ENCODE measurements at places on chromosomes 5 and 9. TPM values are rescaled to one million over a fixed set of nuclear protein-coding genes. Genes with fewer than 3 reads are reported as not detected.

GRCh38 chr5:150395688-150395975, 17.1 kb downstream of the CD74 start:
- H3K27ac ChIP-seq, result no peak overlapping the region
- no peak for DNase-seq
- peaks cover 3% of the 10 kb centered on the region for H3K36me3 ChIP-seq
- H3K4me1 ChIP-seq, result no peaks in the 10 kb centered on the region
- no peak overlapping the region for H3K4me3 ChIP-seq

DNA sequence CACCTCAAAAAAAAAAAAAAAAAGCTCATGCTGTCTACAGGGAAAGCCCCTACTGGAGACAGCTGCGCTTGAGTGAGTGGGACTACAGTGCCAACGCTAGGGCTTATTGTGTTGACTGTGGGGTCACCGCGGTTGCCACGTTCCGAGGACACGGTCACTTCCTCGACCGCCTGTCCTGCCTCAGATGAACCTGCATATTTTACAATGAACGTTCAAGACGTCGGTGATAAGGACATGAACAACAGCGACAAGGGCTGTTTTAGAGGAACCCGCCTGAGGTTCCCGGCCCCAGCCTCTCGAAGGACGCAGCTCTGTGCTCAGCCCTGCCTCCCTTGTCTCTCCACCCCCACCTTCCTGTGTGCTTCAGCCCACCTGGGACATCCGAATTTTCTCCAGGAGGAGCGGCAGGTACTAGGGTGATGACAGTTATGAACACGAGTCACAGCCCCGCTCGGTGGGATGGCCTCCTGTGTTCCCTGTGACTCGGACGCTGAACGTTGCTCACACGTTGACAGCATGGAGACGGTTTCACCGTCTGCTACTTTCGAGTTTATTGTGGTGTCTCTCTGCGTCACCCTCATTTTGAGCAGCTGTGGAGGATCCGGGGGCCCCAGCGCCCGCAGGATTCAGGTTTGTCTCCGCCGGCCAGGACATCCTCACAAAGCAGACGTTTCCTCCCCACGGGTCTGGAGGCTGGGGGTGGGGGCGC, 11.3 kb upstream of the DIPK1B start:
- no peak overlapping the region for H3K4me3 ChIP-seq
- H3K4me1 ChIP-seq, result peaks cover 20% of the 10 kb centered on the region
- H3K36me3 ChIP-seq, result no peaks in the 10 kb centered on the region
- DNase-seq, result no peak
- no peaks in the 10 kb centered on the region for H3K27me3 ChIP-seq
- H3K27ac ChIP-seq, result no peak overlapping the region

DNA sequence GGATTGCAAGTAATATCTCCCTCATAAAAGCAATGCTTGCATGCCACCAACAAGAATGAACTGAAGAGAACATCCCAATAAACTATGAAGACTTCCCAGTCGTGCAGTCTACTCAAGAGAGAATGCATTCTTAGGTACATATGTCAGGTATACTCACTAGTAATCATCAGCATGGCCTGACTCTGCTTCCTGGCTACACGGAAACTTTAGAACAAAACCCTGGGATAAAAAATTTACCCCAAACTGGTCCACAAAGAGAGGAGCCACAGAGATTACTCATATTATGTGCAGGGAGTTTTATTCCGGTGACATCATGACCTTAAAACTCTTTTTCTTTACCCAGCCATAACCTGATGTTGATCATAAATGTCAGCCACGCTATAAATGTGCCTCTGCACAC, 57.5 kb upstream of the PAPPA start:
- H3K4me1 ChIP-seq, result no peaks in the 10 kb centered on the region
- H3K27me3 ChIP-seq, result no peaks in the 10 kb centered on the region
- H3K36me3 ChIP-seq, result no peaks in the 10 kb centered on the region
- DNase-seq, result no peak
- no peak overlapping the region for H3K4me3 ChIP-seq

- no peak overlapping the region for H3K27ac ChIP-seq
- H3K4me1 ChIP-seq, result no peaks in the 10 kb centered on the region
- no peaks in the 10 kb centered on the region for H3K27me3 ChIP-seq
- H3K36me3 ChIP-seq, result no peaks in the 10 kb centered on the region
- DNase-seq, result no peak
Measured at GRCh38 chr9:89642789-89643188, 38.0 kb downstream of the GADD45G start.

- no peak for DNase-seq
- no peaks in the 10 kb centered on the region for H3K36me3 ChIP-seq
- H3K27ac ChIP-seq, result no peak overlapping the region
- no peaks in the 10 kb centered on the region for H3K27me3 ChIP-seq
- H3K4me1 ChIP-seq, result no peaks in the 10 kb centered on the region
Measured at GRCh38 chr9:24118190-24118589, 292.1 kb upstream of the ELAVL2 start.

GRCh38 chr9:90870621-90871326, 69.2 kb downstream of the SYK start:
- H3K27ac ChIP-seq, result no peak overlapping the region
- H3K27me3 ChIP-seq, result no peaks in the 10 kb centered on the region
- no peak overlapping the region for H3K4me3 ChIP-seq
- H3K36me3 ChIP-seq, result no peaks in the 10 kb centered on the region

DNA sequence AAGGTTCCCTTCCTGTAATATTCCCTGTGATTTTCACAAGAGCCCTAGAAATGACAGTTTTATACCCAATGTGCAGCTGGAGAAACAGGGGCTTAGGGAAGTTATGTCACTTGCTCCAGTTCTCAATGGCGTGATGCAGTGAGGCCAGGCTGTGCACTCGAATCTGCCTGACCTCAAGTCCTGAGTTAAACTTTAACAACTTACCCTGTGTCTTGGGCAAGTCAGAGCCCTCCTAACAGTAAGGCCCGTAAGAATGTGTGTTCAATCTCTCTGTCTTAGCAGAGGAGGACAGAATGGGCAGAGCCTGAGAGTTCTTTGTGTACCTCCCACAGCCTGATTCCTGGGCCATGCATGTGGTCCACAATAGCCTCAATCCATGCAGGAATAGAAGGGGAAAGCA, 181.1 kb downstream of the TRIM32 start:
- no peak overlapping the region for H3K27ac ChIP-seq
- no peaks in the 10 kb centered on the region for H3K27me3 ChIP-seq
- H3K4me3 ChIP-seq, result no peak overlapping the region
- H3K4me1 ChIP-seq, result no peaks in the 10 kb centered on the region
- H3K36me3 ChIP-seq, result no peaks in the 10 kb centered on the region
- no peak for DNase-seq

GRCh38 chr9:112384690-112385089, 4.8 kb downstream of the HSDL2 start:
- no peaks in the 10 kb centered on the region for H3K4me1 ChIP-seq
- H3K4me3 ChIP-seq, result no peak overlapping the region
- no peaks in the 10 kb centered on the region for H3K36me3 ChIP-seq
- DNase-seq, result no peak
- no peaks in the 10 kb centered on the region for H3K27me3 ChIP-seq
- H3K27ac ChIP-seq, result no peak overlapping the region

DNA sequence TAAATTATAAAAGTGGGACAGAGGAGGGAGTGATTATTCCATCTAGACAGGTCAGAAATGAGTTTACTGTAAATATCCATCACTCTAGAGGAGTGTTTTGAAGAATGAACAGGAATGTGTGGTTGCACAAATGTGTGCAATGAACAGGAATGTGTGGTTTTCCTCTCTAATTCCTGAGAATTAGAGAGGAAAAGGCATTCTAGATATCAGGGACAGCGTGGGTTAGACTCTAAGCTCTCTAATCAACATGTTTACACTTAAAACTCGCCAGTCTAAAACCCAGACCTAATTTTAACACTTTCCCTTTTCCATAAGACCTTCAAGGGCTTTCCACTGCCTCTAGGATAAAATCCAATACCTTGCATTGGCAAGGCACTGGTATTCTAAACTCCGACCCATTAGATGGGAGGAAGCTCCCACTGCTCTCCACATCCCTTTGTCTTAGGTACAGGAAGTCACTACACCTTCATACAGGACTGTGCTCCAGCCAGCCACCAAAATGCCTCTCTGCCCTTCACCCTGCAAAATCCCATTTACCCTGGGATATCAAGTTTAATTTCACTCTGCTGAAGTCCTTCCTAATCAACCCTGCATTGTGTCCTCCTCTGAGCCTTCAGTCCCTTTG, 67.9 kb downstream of the NFIB start:
- no peaks in the 10 kb centered on the region for H3K27me3 ChIP-seq
- peaks cover 35% of the 10 kb centered on the region for H3K4me1 ChIP-seq
- H3K27ac ChIP-seq, result no peak overlapping the region
- no peaks in the 10 kb centered on the region for H3K36me3 ChIP-seq

- DNase-seq, result no peak
- H3K27me3 ChIP-seq, result no peaks in the 10 kb centered on the region
- no peak overlapping the region for H3K4me3 ChIP-seq
- no peak overlapping the region for H3K27ac ChIP-seq
- H3K36me3 ChIP-seq, result no peaks in the 10 kb centered on the region
- H3K4me1 ChIP-seq, result no peaks in the 10 kb centered on the region
Measured at GRCh38 chr5:179404321-179405053, 59.2 kb upstream of the ADAMTS2 start.

DNA sequence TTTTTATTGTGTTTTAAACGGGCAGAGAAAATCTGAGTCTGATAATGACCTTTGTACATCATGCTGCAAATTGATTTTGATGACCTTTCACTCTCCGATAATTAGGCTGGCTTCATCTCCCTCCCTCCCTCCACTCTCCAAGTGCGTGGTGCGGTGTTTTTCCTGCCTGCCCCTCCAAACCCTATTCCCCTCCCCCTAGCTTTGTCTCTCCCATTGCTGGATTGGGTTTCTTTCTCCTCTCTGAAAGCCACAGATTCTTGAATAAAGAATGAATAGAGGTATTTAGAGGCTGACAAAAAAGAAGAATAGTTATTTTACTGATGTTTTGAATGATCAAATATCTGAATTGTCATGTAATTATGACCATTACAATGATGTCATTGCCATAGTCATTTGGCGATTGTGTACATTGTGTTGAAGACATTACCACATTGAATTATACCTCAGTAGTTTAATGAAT, 571.1 kb upstream of the ZNF608 start:
- no peaks in the 10 kb centered on the region for H3K36me3 ChIP-seq
- no peaks in the 10 kb centered on the region for H3K27me3 ChIP-seq
- no peaks in the 10 kb centered on the region for H3K4me1 ChIP-seq
- H3K27ac ChIP-seq, result no peak overlapping the region
- no peak for DNase-seq

- DNase-seq, result no peak
- H3K27me3 ChIP-seq, result no peaks in the 10 kb centered on the region
- H3K36me3 ChIP-seq, result no peaks in the 10 kb centered on the region
- H3K4me1 ChIP-seq, result peaks cover 39% of the 10 kb centered on the region
- H3K27ac ChIP-seq, result peak overlapping the region; percentile 47
Measured at GRCh38 chr9:134329886-134330285, 3.6 kb downstream of the RXRA start.

GRCh38 chr5:54524704-54525103, 7.1 kb downstream of the SNX18 start:
- peaks cover 32% of the 10 kb centered on the region for H3K4me1 ChIP-seq
- DNase-seq, result peak; percentile 40
- H3K27ac ChIP-seq, result peak overlapping the region; percentile 51

DNA sequence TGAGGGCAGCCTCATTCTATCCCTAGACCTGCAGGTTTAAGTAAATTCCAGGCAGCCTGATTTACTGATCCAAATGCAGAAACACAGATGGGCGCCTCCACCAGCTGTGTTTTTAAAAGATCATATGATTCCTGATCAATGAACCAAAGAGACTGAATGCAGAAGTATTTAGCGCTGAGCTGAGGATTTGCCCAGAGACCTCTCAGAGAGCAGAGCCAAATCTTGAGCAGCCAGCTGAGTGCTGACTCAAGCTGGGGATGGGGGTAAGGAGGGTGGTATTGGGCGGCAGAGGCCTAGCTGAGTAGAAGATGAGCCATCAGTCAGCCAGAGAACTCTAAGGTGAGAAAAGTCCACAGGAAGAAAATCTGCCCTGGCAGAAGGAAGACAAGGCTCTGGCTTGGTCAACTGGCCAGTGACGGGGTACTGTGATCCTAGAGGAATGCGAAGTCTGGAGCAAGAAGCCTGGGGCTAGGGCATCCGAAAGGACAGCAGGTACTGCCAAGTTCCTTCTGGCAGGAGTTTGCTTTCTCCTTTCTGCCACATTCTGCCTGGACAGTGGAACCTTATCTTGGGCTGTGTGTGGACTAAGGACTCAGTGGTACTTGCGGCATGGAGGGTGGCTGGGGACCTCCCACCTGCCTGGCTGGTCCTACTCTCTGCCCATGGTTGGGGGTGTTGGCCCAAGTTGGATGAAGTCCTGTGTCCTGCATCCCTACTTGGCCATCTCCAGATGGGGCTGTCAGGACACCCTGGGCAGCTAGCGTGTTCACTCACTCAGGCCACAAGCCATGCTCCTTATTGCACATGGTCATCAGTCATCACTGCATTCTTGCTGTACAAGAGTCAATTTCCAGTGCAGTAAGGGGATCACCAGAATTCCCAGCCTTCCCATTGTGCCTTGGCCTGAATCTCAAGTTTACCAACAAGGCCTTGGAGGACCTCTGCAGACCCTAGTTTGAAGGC, 34.5 kb upstream of the CDKN2AIPNL start:
- H3K27ac ChIP-seq, result no peak overlapping the region
- H3K27me3 ChIP-seq, result no peaks in the 10 kb centered on the region
- H3K36me3 ChIP-seq, result no peaks in the 10 kb centered on the region

GRCh38 chr5:17663182-17663581, 28.9 kb downstream of the TAF11L14 start:
- no peaks in the 10 kb centered on the region for H3K4me1 ChIP-seq
- DNase-seq, result no peak
- no peaks in the 10 kb centered on the region for H3K27me3 ChIP-seq
- no peaks in the 10 kb centered on the region for H3K36me3 ChIP-seq
- H3K4me3 ChIP-seq, result no peak overlapping the region

DNA sequence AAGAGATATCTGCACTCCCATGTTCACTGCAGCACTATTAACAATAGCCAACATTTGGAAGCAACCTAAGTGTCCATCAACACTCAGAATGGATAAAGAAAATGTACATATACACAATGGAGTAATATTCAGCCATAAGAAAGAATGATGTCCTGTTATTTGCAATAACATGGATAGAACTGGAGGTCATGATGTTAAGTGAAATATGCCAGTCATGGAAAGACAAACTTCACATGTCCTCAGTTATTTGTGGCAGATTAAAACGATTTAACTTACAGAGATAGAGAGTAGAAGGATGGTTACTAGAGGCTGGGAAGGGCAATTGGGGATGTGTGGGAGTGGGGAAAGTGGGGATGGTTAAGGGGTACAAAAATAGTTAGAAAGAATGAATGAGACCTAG, 110.3 kb upstream of the PCSK5 start:
- DNase-seq, result no peak
- no peak overlapping the region for H3K4me3 ChIP-seq
- no peaks in the 10 kb centered on the region for H3K36me3 ChIP-seq
- H3K27me3 ChIP-seq, result no peaks in the 10 kb centered on the region
- no peaks in the 10 kb centered on the region for H3K4me1 ChIP-seq

- no peak overlapping the region for H3K4me3 ChIP-seq
- DNase-seq, result no peak
- no peaks in the 10 kb centered on the region for H3K36me3 ChIP-seq
Measured at GRCh38 chr5:54544044-54544443, 26.5 kb downstream of the SNX18 start.

NOXA1 gene
- polyA plus RNA-seq, result 40.0 TPM

PDE6A gene
- not detected for polyA plus RNA-seq

DNAJC21 gene
- 17.8 TPM for polyA plus RNA-seq

LECT2 gene
- polyA plus RNA-seq, result not detected

LIFR gene
- 7.1 TPM for polyA plus RNA-seq

GPX8 gene
- polyA plus RNA-seq, result 2.5 TPM

EQTN gene
- 0.33 TPM for polyA plus RNA-seq
